Temporal lobe (tissue), 4 donors: ENCODE measurements at places on chromosomes 16 and 17. TPM values are rescaled to one million over a fixed set of nuclear protein-coding genes. Genes with fewer than 3 reads are reported as not detected.

The GNG13 gene
- not detected for total RNA-seq

The RANGRF gene
- 6.9 TPM for total RNA-seq

The RAB37 gene
- total RNA-seq: 0.49 TPM

The SSTR5 gene
- not detected for total RNA-seq

The DNAH2 gene
- 0.74 TPM for total RNA-seq

The CACNA1H gene
- total RNA-seq: 21.4 TPM

The OR3A3 gene
- not detected for total RNA-seq

The SLC2A4 gene
- 0.25 TPM for total RNA-seq

The CHD9NB gene
- total RNA-seq: 0.25 TPM

The MINK1 gene
- total RNA-seq: 22.9 TPM

The CDC42EP4 gene
- total RNA-seq: 59.3 TPM

The FBXW10 gene
- total RNA-seq: 0.25 TPM

The ZNF385C gene
- 0.49 TPM for total RNA-seq

The GP2 gene
- not detected for total RNA-seq

The SULT1A4 gene
- 2.0 TPM for total RNA-seq

The SPATA22 gene
- total RNA-seq: 0.98 TPM

The PRR35 gene
- total RNA-seq: not detected

The KRTAP1-5 gene
- not detected for total RNA-seq

The GSG1L gene
- total RNA-seq: 3.7 TPM

The CYGB gene
- 2.0 TPM for total RNA-seq

The DPEP2 gene
- total RNA-seq: 0.98 TPM

The FAM171A2 gene
- total RNA-seq: 43.3 TPM

The RASD1 gene
- total RNA-seq: 7.4 TPM

The SP2 gene
- 0.98 TPM for total RNA-seq

The SRRM2 gene
- 81.6 TPM for total RNA-seq

The CCL2 gene
- 0.74 TPM for total RNA-seq

The NEUROD2 gene
- 74.5 TPM for total RNA-seq

The ZFHX3 gene
- total RNA-seq: 4.7 TPM

The PRSS8 gene
- not detected for total RNA-seq

The CFAP97D1 gene
- not detected for total RNA-seq
